ENCODE measurements at places on chromosomes 2 and 18.

- no peak for DNase-seq
Observed at GRCh38 chr18:22434973-22435608, 17.4 kb upstream of the CTAGE1 start.

- no peak for DNase-seq
Observed at GRCh38 chr2:56952871-56953270, 769.1 kb downstream of the CCDC85A start.

- no peak for DNase-seq
Observed at GRCh38 chr18:13233787-13234783, 15.5 kb downstream of the LDLRAD4 start.

GRCh38 chr2:107322416-107322815 is 436.4 kb upstream of the ST6GAL2 start:
- DNase-seq: no peak

DNA sequence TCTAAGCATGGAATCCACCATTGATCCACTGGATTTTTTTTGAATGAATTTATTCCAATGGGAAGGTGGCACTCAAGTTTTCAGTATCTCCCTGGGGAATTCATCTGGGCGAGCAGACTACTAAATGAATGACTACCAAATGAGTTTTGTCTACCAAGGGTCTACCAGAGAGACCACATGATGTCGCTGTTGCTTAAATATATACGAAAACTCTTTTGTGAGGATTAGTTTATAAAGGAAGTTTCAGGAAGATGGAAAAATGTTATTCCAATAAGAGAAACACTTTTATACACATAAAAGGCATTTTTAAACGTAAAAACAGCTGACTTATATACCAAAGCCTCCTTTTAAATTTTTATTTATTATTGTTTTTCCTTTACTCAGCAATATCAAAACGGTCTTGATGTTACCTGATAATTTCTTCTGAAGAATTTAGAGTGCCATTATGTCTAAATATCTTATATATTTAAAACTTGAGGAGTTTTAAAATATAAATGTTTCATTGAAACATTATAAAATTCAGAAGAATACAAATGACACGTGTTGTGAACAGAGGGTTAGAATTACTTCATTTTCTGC is 139.7 kb downstream of the HRH4 start:
- peak; percentile 35 for DNase-seq

GRCh38 chr2:15142069-15142689 is 419.0 kb downstream of the NBAS start:
- DNase-seq: no peak

GRCh38 chr18:56891116-56891515 is 240.0 kb downstream of the WDR7 start:
- no peak for DNase-seq

GRCh38 chr2:54866179-54866578 is 142.7 kb downstream of the EML6 start:
- no peak for DNase-seq
